ENCODE measurements at places on chromosomes 2 and 18. TPM values are rescaled to one million over a fixed set of nuclear protein-coding genes. Genes with fewer than 3 reads are reported as not detected.

DNA sequence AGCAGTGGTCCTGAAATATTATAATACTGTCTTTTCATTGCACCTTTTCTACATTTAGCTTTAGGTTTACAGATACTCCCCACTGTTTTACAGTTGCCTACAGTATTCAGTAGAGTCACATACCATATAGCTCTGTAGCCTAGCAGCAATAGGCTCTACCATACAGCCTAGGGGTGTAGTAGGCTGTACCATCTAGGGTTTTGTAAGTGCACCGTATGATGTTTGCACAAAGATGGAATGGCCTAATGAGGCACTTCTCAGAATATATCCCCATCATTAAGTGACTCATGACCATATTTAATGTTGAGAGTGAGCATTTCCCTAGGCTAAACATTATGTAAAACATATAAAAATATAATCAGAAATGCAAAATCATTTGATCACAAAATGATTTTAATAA lies 511.3 kb upstream of the RAB12 start:
- DNase-seq: no peak

GRCh38 chr2:47152803-47153202 lies 2.3 kb downstream of the STPG4 start:
- no peak for DNase-seq

DNA sequence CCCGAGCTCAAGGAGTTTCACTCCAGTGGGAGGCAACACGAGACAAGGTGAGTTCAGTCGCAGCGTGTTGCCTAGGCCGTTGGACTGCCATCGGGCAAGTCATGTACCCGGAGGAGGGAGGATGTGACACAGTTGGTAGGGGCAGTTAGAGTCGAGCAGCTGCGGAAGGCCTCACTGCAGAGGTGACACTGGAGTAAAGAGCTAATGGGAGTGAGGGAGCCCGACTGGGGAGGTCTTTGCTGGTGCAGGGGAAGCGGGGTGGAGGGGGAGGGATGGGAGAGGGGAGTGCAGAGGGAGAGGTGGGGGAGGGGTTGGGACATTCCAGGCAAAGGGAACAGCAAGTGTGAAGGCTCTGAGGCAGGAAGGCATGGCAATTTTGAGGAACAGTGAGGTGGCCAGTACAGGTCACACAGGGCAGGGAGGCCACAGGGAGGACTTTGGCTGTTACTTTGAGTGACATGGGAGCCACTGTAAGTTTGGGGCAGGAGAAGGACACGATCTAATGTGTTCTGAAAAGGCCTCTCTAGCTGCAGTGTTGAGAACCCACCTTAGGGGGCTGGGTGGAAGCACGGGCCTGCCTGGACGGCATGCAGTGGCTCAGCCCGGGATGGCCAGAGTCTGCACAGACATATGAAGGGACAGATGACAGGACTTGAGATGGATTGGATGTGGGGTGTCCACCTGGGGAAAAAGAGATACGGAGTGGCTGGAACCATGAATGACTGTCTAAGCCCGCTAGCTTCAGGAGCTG lies 61.1 kb downstream of the KCNF1 start:
- DNase-seq: no peak

Gene KCNG2
- not detected for total RNA-seq

- DNase-seq: no peak
Measured at GRCh38 chr18:79862562-79862961, 64.8 kb downstream of the KCNG2 start.

- no peak for DNase-seq
Measured at GRCh38 chr2:112253261-112253815, 1.5 kb downstream of the ZC3H8 start.

Gene IMPACT
- total RNA-seq: 63.9 TPM

DNA sequence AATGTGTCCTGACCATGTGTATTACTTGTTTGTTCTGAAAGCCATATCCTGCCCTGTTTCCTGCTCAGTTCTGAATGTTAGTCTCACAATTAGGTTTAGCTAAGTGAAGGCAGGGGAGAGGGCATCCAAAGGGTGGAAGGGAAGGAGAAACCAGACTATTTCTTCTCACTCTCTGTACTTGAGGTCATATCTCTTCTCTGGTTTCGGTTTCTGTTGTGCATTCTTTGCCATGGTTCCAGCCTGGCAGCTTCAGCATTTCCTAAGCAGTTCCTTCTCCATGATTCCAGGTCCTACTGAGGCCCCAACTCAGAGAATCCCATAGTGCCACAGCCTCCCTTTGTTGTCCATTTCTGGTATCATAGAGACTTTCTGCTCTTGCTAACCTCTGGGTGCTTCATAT lies 40.3 kb upstream of the HNMT start:
- DNase-seq: no peak

DNA sequence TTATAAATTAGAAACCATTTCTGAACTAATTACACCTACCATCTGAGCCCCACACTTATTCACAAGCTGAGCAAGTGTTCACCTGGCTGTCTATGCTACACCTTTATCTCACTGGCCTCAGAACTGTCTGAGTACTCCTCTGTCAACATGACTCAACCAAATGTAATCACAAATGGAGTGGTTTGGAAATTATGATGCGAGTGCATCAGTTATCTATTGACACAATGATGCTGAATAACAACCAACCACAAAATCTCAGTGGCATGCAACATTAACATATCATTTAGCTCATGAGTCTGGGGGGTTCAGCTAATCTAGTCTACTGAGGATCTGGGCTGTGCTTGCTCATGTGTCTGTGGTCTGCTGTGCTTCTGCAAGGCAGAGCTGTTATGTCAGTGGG lies 184.2 kb upstream of the NXPH2 start:
- DNase-seq: no peak

- DNase-seq: no peak
Measured at GRCh38 chr2:72134997-72135800, 12.5 kb downstream of the CYP26B1 start.

Gene KIAA2012
- 0.26 TPM for total RNA-seq

Gene CPS1
- total RNA-seq: 6.4 TPM

DNA sequence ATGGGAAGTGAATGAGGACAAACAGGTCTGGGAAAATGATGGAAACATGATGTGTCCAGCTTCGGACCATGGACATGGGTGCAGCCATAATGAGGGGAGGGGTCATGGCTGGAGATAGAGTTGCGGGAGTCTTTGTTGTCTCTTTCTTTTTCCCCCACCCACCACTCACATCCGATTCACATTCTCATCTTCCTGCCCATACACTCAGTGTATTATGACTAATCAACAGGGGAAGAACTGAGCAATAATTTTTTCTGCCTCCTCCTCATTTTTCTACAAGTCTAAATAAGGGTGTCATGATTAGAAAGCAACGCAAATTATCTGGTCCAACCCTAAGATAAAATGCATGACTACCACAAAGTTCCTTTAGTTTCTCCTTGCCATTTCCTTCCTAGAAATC lies 5.7 kb upstream of the SERPINB2 start:
- DNase-seq: no peak

Gene KLHL29
- total RNA-seq: 12.4 TPM

- peak; percentile 70 for DNase-seq
Measured at GRCh38 chr2:9139491-9140443, 66.8 kb upstream of the ASAP2 start.

GRCh38 chr2:203021991-203022390 lies 7.3 kb downstream of the NBEAL1 start:
- no peak for DNase-seq

Gene DYNAP
- not detected for total RNA-seq

Gene B3GNT7
- total RNA-seq: 4.1 TPM

Gene GLI2
- total RNA-seq: 23.6 TPM

Gene COL5A2
- total RNA-seq: 30.5 TPM

- DNase-seq: peak; percentile 9
Measured at GRCh38 chr2:239806276-239806675, 218.9 kb downstream of the NDUFA10 start.

- no peak for DNase-seq
Measured at GRCh38 chr2:136167721-136168475, 49.9 kb upstream of the CXCR4 start.

Gene TMEM200C
- 0.69 TPM for total RNA-seq

DNA sequence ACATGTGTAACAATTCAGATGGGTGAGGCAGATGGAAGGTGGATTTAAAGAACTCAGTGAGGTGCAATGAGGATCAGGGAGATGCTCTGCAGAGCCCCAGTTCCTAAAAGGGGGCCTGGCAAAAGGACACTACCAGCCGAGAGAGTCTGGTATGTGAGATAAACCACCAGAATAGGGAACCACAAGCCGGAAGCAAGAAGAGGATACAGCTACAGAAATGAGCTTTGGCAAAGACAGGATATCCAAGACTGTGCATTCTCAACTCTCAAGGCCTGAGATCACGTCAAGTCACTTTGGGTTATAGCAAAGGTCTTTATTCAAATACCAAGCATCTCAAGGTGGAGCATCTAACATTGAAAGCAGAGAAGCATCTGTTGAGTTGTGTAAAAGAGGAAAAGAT lies 293.5 kb downstream of the ARHGAP15 start:
- DNase-seq: no peak

GRCh38 chr2:221914334-221914880 lies 342.3 kb upstream of the EPHA4 start:
- no peak for DNase-seq

DNA sequence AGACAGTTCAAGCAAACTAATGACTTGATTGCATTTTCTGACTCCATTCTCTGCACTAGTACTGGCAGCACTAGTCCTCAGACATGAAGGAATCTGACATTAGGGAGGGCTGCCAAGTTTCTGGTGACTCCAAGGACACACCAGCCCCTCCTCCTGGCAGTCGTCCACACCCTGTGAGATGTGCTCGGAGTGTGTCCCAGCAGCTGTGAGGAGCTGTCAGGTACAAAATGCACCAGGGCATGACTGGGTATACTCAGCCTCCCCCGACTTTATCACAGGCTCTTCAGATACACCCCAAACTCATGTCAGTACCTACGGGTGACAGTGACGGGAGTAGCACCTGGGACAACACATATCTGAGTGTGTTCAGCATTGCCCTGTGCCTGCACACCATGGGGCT lies 43.1 kb downstream of the EDAR start:
- DNase-seq: no peak

GRCh38 chr18:77632758-77633157 lies 383.1 kb downstream of the GALR1 start:
- DNase-seq: no peak

Gene M1AP
- 0.49 TPM for total RNA-seq

GRCh38 chr2:234958311-234958710 lies 6.5 kb downstream of the SH3BP4 start:
- no peak for DNase-seq

Gene RAB17
- total RNA-seq: 3.5 TPM

DNA sequence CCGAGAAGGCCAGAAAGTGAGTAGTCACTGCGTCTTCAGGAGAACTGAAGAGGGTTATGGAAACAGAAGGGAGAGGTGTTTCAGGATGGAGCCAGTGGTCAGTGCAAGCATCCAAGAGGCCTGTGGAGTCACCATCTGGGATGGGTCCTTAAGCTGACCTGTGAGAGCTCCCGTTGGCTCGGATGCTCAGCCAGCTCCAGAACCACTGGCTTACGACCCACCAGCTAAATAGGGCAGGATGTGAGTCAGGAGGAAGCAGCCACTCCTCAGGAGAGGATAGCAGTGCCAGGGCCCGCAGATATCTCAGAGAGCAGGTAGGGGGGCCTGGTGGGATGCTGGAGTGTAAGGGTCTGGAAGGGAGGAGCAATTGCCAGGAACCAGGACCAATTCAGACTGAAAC lies 63.1 kb upstream of the B3GNT7 start:
- no peak for DNase-seq

DNA sequence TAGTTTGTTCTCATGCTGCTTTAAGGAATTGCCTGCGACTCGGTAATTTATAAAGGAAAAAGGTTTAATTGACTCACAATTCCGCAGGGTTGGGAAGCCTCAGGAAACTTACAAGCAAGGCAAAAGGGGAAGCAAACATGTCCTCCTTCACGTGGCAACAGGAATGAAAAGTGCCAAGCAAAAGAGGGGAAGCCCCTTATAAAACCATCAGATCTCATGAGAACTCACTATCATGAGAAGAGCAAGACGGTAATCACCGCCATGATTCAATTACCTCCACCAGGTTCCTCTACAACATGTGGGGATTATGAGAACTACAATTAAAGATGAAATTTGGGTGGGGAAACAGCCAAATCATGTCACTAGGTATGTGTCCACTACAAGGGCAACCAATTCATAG lies 53.9 kb downstream of the MAP4K3 start:
- no peak for DNase-seq

DNA sequence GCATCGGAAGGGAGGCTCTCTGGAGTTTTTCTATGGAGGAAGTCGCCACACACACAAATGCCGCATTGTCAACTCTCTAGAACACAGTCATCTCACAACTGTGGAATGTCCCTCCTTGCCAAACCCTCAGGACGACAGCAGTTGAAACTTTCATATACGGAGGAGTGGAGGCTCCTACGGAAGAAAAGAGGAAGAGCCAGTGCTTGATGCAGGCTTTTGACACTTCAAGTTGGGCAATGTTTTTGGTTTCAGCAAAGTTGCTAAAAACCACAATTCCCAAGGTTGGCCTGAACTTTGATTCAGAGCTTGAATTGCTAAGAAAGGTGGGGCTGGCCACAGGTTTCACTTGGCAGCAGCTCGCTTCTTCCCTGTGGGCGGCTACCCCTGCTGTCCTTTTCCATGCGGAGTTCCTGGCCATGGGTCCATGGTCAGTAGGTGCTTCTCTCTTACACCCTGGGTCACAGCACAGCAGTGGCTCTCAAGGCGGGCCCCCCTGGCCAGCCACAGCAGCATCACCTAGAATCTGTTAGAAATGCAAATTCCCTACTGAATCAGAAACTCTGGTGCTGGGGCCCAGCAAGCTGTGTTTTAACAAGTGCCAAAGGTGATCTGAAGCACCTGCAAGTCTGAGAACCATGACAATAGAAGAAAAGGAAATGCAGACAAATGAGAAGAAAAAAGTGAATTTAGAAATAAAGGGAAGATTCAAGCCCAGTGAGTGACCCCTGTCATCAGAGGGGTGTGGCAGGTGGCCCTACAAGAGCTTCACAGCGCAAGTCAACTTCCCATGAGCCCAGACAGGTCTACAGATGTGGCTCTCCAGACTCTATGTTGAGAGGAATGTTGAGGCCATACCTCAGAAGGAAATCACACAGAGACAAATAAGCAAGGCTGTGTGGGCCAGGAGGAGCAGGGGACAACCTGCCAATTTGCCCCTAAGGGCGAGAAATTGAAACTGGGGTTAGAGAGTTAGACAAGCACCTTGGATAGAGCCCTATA lies 856.4 kb downstream of the RNF144A start:
- no peak for DNase-seq

DNA sequence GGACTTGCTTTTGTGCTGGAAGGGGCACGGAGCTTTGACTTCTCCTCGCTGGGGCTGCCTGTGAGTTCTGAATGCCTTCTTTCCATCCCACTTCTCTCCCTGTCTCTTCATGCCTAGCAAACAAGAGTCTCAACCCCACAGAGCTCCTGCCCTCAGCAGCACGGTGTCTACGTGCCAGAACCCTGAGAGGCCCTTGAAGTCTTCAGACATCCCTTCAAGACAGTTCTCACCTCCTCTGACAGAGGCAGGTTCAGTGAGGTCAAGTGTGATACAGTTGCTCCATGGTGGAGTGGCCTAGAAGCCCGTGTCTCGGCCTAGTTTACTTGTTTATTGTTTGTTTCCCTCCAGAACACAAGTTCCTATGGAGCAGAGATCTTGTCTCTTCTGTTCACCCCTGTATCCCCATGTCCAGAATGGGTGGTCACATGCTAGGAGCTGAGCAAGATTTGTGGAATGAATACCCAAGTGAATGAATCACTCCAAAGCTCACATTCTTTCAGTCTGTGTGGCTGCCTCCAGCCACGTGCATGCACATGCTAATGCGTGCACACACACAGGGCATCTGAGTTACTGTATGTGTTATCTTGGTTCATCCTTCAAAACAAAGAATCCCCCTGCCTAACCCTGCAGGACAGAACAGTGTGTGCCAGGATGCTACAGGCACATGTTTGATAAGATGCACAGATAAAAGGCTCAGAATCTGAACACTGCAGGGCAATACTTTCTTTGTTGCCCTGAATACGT lies 391.6 kb downstream of the NBAS start:
- no peak for DNase-seq

All from uterus (tissue), 4 donors.